ENCODE measurements at places on chromosomes 4 and X.

- ATAC-seq = no peak
Measured at GRCh38 chrX:134570899-134571298, 87.4 kb downstream of the PLAC1 start.

GRCh38 chr4:99847362-99847976, 30.8 kb downstream of the DAPP1 start:
- no peak for ATAC-seq

GRCh38 chrX:48538641-48539344, 721 bp upstream of the TBC1D25 start:
- no peak for ATAC-seq

- ATAC-seq = no peak
Measured at GRCh38 chr4:174707051-174707676, 121.9 kb downstream of the GLRA3 start.

DNA sequence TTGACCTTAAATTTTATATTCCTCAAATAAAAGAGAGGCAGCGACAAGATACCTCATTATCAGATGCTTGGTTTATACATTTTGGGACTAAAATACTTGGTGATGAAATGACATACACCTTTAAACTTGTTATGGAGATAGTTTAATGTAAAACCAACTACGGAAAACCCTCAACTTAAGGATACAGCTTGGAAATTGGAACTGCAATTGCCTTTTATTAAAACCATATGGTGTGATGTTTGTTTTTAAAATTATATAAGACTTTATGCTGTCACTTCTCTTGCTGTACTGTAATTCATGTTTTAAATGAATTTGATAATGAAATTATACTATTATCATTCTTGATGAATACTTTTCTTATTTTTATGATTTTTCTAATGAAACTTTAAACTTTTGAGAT, 25.9 kb downstream of the METTL14 start:
- peak; percentile 52 for ATAC-seq

Data from SK-N-SH treated with all-trans-retinoic acid at 6 μM for 48 hours (cell line).